Stimulated activated CD8-positive, alpha-beta memory T cell treated with anti-CD3 and anti-CD28 coated beads, Interleukin-4, amount 100 ng/mL, for 4 hours (primary cell): ENCODE measurements at places on chromosomes 4 and X.

DNA sequence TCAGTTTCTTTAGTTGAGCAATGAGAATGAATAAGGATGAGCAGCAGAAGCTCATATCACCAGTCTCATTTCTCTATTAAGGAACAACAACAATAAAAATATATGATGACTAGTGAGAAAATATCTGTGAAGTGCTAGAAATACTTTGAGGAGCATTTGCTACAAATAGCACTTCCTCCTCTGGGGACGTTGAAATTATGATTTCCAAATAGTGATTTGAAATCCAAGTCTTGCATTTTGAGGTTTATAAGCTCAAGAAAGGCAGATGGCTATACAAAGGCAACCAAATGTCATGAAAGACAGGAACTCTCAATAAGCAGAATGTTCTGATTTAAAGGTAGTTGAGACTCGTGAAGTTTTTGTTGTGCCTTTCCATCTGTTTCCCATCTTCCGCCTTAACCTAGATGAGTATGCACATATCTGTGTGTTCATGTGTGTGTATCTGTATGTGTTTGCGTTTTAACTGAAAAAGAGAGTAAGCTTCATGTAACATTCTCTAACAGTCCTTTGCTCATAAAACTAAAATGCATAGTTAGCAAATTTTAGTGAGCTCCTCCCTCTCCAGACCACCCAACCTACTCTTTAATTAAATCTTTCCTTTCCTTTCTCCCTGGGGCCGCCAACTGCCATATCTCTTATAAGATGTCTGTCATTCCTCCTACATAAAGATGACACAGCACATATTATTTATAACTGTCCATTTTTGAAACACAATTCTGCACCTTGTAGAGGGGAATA lies 222.6 kb upstream of the RASGEF1B start:
- no peak for DNase-seq

- DNase-seq, result no peak
Measured at GRCh38 chr4:23413631-23414030, 476.2 kb downstream of the PPARGC1A start.

DNA sequence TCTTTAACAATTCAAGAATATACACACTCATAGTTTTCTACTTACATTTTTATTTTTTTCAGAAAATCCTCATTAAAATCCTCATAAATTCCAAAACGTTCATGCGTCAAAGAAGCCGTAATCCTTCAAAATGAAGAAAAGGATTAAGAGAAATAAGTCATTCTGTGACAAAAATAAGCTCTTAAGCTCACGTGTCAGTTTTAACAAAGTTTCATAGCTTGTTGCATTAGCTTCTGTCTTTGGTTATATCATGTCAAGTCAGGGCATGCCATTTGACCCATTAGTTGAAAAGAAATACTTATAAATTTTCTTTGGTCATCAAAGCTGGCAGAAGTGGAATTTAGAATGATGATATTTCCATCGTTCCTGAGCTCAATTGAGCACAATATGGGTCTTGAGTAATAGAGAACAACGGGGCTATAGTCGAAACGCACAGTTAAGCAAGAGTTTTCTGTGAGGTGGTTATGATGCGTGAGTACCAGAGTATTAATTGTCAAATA lies 185.2 kb upstream of the CTSO start:
- DNase-seq, result no peak

DNA sequence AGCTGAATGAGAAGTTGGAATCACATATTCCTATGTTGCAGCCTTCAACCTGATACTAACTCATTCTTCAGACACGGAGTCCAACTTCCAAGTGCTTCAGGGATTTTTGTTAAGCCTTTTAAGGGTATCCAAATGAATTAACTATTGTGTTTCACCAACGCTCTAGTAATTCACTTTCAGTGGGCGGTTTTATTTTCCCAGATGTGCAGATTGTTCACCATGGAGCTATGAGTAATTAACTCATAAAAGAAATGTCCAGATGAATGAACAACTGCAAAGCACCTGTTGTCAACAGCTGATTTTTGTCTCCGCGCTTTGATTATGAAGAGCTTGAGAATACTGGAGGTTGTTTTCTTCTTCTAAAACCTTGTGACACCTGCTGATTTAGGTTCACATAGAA lies 187.6 kb downstream of the CBR4 start:
- DNase-seq, result no peak

GRCh38 chr4:153495480-153496193 lies 29.5 kb downstream of the TMEM131L start:
- DNase-seq, result no peak

GRCh38 chr4:135777361-135777760 lies 1575.8 kb upstream of the PABPC4L start:
- DNase-seq, result no peak

DNA sequence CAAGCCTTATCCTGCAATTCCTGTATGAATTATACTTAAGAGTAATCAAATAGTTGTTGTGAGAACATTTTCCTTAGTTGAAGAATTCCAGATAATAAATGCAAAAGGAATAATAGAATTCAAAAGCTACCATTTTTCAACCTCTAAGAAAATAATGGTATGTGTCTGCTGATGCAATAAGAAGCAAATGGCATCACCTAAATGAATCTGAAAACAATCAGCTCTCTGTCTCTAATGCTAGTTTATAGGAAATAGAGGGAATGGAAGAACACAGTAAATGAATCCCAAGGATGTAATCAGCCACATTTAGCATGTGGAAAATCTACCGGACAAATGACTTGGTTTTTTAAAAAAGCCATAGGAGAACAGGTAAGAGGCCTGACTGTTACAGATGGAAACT lies 115.1 kb downstream of the DCHS2 start:
- no peak for DNase-seq

- no peak for DNase-seq
Measured at GRCh38 chr4:5461477-5461876, 246.9 kb downstream of the EVC2 start.

- DNase-seq, result no peak
Measured at GRCh38 chrX:13483773-13484172, 85.6 kb upstream of the EGFL6 start.

DNA sequence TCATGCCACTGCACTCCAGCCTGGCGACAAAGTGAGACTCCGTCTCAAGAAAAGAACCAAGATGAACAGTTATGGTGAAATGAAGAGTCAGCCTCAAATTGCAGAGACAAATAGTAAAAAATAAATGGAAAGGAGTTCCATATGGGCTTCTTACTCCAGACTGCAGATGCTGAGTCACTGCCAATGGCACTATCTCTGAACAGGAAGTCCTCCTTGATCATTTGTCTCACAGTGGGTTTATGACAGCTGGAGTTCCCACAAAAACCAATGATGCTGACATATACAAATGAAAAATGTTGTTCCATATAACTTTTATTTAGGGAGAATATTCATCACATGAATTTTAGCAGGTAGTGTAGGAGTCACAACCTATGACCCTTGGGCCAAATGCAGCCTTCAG lies 631.6 kb downstream of the PCDH18 start:
- DNase-seq, result no peak

DNA sequence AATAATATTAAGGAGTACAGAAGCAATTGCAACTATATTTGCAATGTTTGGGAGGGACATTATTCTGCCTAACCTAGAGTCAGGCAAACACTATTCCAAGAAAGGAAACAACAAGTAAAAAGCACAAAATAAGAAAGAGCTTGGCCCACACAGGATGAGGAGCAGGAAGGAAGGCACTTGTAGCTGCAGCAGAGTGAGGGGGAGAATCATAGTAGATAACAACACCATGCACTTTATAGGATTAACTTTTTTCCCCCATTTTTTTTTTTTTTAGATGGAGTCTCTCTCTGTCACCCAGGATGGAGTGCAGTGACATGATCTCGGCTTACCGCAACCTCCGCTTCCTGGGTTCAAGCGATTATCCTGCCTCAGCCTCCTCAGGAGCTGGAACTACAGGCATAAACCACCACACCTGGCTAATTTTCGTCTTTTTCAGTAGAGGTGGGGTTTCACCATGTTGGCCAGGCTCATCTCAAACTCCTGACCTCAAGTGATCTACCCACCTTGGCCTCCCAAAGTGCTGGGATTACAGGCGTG lies 10.3 kb upstream of the JCHAIN start:
- DNase-seq, result no peak

GRCh38 chr4:93828332-93828994 lies at the start of gene ATOH1:
Gene ATOH1, plus strand, starts transcription at chr4:93828753. Its CDS starts 174 bp downstream, at chr4:93828927.
- DNase-seq, result no peak

GRCh38 chrX:69076088-69076487 lies 89.2 kb downstream of the PJA1 start:
- no peak for DNase-seq

DNA sequence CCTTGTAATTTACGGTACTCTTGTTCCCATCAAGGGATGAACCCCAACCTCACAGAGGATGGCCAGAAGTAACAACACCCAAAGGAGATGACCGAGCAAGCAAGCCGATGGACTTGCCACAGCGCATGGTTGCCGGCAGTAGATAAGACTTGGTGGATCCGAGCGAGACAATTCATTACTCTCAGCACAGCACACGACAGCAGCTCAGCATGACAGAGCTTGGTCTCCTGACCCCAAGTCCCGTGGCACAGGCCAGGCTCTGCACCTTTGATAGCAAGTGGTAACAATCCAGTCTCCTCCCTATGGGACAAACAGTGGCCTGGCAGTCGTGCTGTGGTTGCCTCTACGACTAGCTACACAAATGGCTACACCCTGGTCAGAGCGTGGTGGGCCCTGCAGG lies 26.3 kb downstream of the RWDD4 start:
- DNase-seq, result no peak

DNA sequence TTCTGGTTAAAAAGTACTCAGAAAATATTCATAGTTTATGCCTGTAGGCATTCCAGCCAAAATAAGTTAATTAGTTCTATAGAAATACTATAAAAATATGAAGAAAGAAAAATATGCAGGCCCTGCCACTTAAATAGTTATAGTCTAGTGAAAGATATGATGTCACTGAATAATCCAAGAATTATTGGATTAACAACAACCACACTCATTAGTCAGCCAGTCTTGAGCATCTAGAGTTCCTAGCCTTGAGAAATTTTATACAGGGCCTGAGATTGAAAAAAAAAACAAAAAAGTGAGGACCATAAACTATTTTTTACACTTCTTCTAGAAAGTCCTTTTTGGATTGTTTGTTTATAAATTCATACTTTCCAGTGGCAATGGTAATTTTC lies 823.0 kb downstream of the FAT4 start:
- DNase-seq, result no peak

DNA sequence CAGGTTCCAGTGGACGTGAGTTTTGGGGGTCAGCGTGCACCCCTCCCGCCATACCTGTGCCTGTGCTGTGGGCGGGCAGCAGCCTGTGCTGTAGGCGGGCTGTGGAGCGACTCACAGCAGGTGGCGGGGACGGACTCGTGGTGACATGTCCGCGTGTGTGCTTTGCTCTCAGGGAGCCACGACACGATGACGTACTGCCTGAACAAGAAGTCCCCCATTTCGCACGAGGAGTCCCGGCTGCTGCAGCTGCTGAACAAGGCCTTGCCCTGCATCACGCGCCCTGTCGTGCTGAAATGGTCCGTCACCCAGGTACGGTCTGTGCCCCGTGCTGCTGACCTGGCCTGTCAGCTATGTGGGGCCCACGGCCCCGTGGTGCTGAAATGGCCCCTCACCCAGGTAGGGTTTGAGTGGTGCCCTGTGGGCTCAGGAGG lies 7.4 kb downstream of the PLCXD1 start:
- no peak for DNase-seq

DNA sequence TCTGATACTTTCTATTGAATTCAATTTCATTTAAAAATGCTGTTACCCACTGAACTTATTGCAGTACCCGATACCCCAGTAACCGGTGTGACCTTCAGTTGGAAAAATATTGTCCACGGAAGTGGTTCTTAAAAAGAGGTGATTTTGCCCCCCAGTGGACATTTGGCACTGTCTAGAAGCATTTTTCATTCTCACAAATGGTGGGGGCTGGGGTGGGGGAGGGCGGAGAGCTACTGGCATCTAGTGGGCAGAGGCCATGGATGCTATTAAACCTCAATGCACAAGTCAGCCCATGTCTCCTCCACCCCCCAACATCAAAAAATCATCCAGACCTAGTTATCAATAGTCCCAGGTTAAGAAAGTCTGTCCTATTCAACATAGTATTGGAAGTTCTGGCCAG lies 19.6 kb upstream of the CHM start:
- no peak for DNase-seq

DNA sequence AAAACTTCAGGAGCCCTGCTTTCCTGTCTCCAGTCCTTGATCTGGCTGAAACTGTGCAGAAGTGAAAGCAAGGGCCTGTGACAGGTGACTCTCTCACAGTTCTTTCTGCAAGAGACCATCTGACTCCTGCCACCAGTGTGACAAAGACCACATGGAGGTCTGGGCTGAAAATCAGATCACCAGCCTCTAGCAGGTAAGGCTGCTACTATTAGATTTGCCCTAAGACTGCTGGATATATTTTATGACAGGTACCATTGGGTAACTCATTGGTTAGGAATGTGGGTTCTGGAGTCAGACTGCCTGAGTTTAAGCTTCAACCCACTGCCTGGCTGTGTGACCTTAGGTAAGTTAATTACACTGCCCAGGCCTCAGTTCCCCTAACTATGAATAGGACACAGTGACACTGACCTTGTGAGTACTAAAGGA lies 163.3 kb upstream of the SLC7A11 start:
- no peak for DNase-seq

DNA sequence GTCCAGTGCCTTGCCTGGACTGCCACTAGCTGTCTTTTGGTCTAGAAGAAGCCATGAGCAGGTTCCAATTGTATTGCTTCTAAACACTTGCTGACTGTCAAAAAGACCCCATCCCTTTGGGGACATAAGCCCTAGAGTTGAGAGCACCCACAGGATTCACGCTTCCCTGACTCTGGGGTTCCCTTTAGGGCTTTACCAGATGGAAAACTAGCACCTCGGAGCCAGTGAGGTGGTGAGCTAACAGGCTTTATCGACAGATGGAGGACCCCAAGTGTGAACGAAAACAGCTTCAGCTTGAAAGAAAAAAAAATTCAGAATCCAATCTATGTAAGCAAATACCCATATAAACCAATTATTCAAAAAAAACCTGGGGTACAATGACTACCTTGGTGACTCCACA lies 90.8 kb downstream of the NAA11 start:
- no peak for DNase-seq

- DNase-seq, result no peak
Measured at GRCh38 chr4:148173397-148174017, 268.7 kb downstream of the NR3C2 start.

DNA sequence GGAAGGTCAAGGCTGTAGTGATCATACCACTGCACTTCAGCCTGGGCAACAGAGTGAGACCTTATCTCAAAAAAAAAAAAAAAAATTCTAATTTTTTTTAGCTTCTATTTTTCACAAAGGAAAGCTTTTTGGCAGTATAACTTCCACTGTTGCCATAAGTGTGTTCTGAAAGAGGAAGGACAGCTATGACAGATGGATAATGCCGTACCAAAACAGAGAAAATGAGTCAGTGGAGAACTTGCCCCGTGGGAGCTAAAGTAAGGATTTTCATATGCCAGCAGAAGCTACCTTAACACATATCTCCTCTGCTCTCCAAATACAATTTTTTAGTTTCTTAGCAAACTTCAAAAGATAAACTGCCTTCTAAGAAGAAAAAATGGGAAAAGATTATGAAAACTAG lies 43.7 kb downstream of the RPS3A start:
- no peak for DNase-seq

DNA sequence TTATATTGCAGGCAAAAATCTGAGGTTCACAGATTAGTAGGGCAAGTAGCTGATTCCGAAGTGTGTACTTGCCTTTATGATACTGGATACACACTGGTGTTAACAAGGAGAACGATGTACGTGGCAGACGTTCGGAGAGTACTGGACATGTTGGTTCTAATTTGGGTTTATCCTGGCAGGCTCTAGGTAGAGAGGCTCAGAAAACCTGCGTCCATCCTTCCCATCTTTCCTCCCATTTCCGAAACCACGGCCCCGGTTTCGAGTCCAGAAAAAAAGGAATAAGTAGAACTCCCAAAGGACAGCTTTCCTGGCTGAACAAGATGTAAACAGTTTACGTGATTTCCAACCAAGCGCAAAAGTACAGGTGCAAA lies 351 bp upstream of the SLC30A9 start:
- DNase-seq, result no peak
